SK-N-MC (cell line): ENCODE measurements at places on chromosomes 2 and 18.

DNA sequence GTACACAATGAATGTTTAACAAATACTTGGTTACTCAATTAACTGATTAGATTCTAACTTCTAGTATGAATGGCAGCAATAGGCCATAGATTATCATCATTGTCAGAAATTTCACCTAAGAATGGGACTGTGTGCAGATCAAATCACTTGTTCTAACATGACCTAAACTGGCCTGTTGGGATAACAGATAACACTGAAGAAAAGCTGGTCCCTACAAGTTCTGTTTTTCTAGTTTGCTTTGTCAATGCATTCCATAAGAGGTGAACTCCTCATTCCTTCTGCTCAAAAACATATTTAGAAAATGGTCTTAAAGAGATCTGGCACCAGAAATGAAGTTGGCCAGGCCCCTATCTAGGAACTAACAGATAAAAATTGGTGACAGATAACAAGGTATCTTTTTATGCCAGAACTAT is 175.4 kb downstream of the THADA start:
- no peak for DNase-seq

GRCh38 chr2:145194673-145195072 is 674.8 kb upstream of the ZEB2 start:
- DNase-seq: no peak

- DNase-seq: no peak
Observed at GRCh38 chr18:54608028-54608642, 17.1 kb downstream of the DYNAP start.

- DNase-seq: no peak
Observed at GRCh38 chr2:46377101-46377581, 79.9 kb downstream of the EPAS1 start.

DNA sequence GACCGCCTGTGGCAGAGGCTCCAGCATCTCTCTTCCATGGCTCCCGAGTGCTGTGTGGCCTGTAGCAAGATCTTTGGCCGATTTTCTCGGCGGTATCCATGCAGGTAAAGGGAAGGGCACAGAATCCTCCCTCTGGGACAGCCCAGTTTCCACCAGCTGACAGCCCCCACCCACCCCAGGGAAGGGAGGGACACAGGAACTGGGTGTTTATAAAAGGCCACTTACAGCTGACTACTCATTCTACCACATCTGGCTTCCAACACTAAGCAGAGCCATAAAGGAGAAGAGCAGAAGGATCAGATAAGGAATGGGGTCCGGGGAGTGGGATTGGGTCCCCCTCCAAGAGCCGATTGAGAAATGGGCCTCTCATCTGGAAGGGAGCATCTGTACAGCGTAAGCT is 20.2 kb downstream of the RUFY4 start:
- no peak for DNase-seq

GRCh38 chr2:206023183-206023582 is 62.8 kb downstream of the INO80D start:
- DNase-seq: no peak

- DNase-seq: no peak
Observed at GRCh38 chr2:39902103-39902502, 123.0 kb upstream of the THUMPD2 start.

DNA sequence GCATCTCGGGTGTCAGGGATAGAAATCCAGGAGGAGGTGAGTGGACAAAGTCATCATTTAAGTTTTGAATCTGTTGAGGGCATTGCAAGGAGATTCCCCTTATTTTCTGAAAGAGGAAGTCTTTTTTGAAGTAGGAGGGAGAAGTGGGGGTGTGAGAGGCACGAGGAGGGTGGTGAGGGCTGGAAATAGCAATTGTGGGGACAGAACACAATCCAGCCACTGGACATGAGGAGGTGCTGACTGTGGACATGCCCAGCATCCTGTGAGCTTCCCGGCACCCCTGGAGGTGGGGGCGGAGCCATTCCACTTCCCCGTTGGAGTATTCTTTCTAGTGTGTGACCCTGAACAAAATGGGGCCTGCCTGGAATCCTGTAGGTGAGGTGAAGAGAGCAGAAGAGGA is 310.7 kb upstream of the EPAS1 start:
- no peak for DNase-seq

DNA sequence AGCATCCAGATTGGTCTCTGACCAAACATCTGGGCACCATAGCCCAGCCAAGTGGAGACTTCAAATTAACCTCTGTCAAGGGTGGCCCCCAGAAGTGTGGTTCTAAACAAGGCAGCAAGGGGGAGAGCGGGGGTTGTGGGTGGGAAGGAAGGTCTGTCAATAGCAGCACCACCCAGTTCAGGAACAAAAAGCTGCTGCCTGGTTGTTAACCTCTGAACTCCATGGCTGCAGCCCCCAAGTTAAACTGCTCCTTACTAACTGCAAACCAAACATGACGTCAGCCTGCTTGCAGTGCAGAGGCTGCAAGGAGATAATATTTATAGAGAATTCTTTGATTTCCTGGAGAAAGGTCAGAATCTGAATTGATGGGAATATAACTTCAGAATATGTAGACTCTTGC is 76.5 kb downstream of the ARL4C start:
- DNase-seq: no peak

- no peak for DNase-seq
Observed at GRCh38 chr2:121695171-121695451, 41.6 kb downstream of the NIFK start.

- DNase-seq: no peak
Observed at GRCh38 chr2:120901201-120901600, 165.5 kb downstream of the GLI2 start.

DNA sequence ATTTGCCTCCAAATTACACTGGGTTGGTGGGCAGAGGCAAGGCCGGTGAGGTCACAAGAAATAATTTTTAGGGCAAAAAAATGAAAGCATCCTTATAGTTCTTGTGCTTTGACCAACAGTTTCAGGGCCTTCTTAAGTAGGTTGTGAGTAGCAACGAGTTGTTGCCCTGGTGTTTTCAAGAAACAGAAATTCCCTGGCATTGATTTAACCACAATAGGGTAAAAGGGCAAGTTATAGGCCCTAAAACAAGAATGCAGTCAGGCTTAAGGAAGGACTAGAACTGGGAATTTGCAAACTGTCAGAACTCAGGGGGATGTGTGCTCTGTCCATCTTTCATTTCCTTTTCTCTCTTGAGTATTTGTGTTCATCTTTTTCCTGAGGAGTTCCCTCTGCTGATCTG is 46.1 kb upstream of the STPG4 start:
- no peak for DNase-seq

DNA sequence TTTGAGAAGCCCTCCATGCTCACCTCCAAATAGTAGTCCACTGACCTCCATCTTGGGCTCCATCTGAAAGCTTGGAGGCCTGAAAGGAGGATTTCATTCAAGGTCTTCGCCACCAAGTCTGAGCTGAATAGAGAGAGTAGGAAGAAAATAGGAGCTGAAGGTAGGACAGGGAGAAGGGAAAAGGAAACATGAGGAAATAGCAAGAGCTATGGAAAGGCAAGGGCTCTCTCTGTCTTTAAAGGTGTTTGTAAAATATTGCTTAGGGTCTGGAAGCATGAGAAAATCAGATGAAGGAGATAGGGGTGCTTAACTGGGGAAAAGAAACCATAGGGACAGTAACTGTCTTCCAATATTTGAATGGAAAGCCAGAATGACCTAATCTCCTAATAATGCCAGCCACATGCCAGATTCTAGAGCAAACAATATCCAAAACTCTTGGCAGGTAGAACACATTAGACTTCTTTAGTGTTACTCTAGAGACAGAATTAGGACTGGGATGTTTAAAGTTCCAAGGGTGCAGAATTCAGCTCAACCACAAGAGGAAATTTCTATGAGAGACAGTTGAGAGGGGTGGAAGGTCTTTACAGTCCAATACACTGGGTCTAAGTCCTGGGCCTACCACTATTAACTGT is 67.4 kb downstream of the NAB1 start:
- no peak for DNase-seq

- no peak for DNase-seq
Observed at GRCh38 chr2:72938455-72938854, 21.1 kb downstream of the EMX1 start.

- no peak for DNase-seq
Observed at GRCh38 chr18:48153613-48154481, 223.4 kb upstream of the SMAD2 start.

DNA sequence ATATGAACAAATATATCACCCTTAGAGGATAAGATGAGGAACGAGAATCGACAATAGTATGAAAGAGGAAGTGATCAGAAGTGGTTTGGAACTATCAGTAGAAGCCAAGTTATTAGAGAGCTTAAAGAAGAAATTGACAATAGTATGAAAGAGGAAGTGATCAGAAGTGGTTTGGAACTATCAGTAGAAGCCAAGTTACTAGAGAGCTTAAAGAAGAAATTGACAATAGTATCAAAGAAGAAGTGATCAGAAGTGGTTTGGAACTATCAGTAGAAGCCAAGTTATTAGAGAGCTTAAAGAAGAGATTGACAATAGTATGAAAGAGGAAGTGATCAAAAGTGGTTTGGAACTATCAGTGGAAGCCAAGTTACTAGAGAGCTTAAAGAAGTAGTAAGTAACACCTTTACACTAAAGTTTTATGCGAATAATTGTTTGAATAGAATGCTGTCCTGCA is 175.5 kb downstream of the ZNF407 start:
- DNase-seq: no peak

- peak; percentile 88 for DNase-seq
Observed at GRCh38 chr2:33051586-33052360, 105.0 kb downstream of the LTBP1 start.

GRCh38 chr2:151204756-151205155 is 56.9 kb downstream of the RBM43 start:
- no peak for DNase-seq

DNA sequence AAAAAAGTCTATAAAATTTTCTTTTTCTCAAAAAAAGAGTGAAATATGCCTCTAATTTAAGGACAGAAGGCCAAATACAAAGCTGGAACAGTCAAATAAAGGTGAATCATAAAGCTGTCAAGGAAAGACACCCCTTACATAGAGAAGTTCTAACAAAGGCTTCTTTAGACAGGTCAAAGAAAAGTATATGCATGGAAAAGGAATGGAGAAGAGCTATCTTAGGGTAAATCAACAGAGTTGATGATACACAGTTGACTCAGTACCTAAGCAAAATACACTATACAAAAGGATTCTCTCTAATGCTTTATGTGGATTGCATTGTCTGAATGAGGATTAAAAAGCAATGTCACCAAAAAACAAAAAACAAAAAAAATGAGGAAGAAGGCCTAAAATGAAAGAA is 214.8 kb downstream of the TXNL1 start:
- no peak for DNase-seq

GRCh38 chr2:235077046-235077445 is 125.2 kb downstream of the SH3BP4 start:
- DNase-seq: no peak

DNA sequence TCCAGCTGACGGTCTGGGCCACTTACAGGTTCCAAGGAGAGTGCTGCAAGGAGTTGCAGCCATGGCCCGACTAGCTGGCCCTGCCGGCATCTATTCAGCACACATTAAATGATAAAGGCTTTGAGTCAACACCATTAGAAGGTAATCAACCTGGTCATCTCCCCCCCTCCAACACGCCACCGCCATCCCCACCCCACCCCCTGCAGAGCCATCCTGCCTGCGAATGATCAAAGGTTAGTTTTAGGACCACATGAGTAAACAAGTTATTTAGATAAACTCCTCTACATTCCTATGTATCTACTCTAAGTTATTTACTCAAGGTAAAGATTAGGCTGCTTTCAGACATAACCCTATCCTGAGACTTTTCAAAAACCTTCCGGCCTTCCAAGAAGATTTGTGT is 349.3 kb upstream of the SLC39A10 start:
- no peak for DNase-seq

DNA sequence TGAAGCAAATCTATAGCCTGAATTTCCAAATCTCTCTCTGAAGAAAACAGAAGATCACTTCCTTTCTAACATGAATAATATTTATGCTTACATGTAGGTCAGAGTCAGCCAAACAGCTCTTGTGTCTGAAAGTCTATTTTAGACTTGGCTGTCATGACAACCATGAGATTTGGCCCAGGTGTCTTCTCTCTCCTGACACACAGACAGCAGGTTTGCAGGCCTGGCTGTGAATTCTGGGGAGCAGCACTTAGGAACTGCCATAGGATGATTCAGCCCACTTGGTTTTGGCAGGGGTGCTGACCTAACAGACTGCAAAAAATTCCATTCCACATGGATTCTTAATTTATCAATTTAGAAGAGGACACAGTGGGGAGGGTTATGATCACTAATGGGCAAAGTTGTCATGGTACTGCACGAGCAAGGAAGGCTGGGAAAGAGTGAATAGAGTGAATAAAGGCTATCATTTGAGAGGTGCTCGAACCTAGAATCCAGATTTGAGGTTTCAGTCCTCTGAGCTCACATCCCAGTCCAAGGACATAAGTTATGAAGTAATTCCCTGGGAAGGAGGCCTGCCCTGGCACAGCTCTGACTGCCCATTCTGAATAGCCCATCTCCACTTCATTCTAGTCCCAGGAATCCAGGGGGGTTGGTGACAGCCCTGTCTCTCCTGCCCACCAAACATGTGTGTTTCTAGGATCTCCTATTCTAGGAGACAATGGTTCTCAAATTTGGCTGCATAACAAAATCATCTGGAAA is 453.9 kb upstream of the TRIB2 start:
- no peak for DNase-seq

DNA sequence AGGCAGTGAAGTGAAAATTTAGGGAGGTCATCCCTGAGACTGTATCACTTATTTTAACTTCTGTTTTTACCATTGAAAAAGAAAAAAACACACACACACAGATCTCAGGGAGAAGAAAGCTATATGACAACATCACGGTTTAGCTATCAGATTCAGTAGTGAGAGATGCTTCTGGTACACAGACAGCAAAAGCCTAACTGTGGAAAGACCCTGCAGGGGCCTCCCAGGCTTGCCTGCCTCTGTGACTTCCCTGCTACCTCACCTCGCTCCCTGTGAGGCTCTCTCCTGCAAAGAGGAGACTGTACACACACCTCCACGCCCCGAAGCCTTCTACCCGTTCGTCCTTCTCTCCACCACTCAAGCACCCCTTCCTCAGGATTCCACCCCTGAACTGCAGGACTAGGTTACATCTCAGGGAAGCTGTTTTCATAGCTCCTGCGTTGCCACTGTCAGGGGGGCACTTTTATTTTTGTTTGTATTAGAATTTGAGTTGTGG is 86.3 kb downstream of the EPB41L3 start:
- no peak for DNase-seq

- no peak for DNase-seq
Observed at GRCh38 chr2:220227266-220227920, 600.0 kb downstream of the SLC4A3 start.

DNA sequence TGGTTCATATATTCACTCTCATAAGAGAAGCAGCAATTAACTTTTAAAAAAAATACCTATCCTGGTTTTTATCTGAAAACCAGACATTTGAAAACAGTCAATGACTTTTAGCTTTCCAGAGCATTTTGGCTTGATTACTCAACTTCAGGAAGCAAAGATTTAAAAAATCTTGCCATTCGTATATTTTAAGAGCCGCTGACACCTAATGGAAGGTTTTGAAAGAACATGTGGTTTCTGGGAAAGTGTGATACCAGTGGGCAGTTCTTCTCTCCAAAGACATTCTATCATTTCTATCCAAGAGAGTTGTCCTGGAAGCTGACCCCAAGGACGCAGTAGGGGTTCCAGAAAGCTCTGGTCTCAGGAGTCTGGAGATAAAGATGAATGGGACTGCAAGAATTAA is 234.7 kb downstream of the TTC32 start:
- no peak for DNase-seq
